SK-N-SH (cell line): ENCODE measurements at places on chromosomes 5 and 9.

- H3K4me1 ChIP-seq: no peaks in the 10 kb centered on the region
- no peaks in the 10 kb centered on the region for H3K36me3 ChIP-seq
- no peak overlapping the region for H3K27ac ChIP-seq
These were observed 35.9 kb upstream of the DMRT2 start for GRCh38 chr9:1014225-1014624.

GRCh38 chr5:19940192-19940591 is 47.8 kb downstream of the CDH18 start:
- no peaks in the 10 kb centered on the region for H3K36me3 ChIP-seq
- no peak for DNase-seq
- no peaks in the 10 kb centered on the region for H3K27me3 ChIP-seq
- no peak overlapping the region for H3K4me3 ChIP-seq
- no peaks in the 10 kb centered on the region; the same call in 1 of the 2 replicates for H3K4me1 ChIP-seq
- no peak overlapping the region for H3K27ac ChIP-seq

DNA sequence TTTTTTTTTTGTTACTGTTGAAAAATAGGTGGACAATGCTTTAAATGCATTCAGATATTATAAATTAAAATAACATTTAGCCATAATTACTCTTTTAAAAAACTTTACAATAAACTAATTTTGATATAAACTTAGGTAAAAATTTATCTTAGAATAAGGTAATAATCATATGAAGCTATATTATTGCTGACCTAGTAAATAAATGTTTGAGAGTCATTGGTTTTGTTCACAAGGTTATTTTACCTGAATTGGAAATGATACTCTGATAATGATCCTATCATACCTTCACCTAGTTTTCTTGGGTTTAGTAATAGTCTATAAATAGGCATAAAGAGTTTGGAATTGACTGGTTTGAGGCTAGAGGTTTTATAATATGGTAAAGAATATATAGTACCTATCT is 1076.4 kb upstream of the CDH6 start:
- DNase-seq: no peak
- H3K27ac ChIP-seq: no peak overlapping the region
- H3K36me3 ChIP-seq: no peaks in the 10 kb centered on the region
- no peaks in the 10 kb centered on the region for H3K27me3 ChIP-seq

- H3K4me3 ChIP-seq: no peak overlapping the region
- no peaks in the 10 kb centered on the region for H3K27me3 ChIP-seq
- DNase-seq: no peak
- no peaks in the 10 kb centered on the region for H3K36me3 ChIP-seq
- no peak overlapping the region for H3K27ac ChIP-seq
These were observed 478.9 kb upstream of the NMUR2 start for GRCh38 chr5:152884006-152884405.

GRCh38 chr9:133774799-133775198 is 36.6 kb upstream of the SARDH start:
- H3K27ac ChIP-seq: no peak overlapping the region
- H3K4me3 ChIP-seq: no peak overlapping the region
- no peak for DNase-seq
- H3K27me3 ChIP-seq: no peaks in the 10 kb centered on the region
- peaks cover 57% of the 10 kb centered on the region for H3K36me3 ChIP-seq

- no peaks in the 10 kb centered on the region for H3K36me3 ChIP-seq
- no peak overlapping the region for H3K27ac ChIP-seq
- H3K4me3 ChIP-seq: no peak overlapping the region
- H3K27me3 ChIP-seq: no peaks in the 10 kb centered on the region
- DNase-seq: no peak
These were observed 37.1 kb downstream of the FBXW11 start for GRCh38 chr5:171969288-171969880.

DNA sequence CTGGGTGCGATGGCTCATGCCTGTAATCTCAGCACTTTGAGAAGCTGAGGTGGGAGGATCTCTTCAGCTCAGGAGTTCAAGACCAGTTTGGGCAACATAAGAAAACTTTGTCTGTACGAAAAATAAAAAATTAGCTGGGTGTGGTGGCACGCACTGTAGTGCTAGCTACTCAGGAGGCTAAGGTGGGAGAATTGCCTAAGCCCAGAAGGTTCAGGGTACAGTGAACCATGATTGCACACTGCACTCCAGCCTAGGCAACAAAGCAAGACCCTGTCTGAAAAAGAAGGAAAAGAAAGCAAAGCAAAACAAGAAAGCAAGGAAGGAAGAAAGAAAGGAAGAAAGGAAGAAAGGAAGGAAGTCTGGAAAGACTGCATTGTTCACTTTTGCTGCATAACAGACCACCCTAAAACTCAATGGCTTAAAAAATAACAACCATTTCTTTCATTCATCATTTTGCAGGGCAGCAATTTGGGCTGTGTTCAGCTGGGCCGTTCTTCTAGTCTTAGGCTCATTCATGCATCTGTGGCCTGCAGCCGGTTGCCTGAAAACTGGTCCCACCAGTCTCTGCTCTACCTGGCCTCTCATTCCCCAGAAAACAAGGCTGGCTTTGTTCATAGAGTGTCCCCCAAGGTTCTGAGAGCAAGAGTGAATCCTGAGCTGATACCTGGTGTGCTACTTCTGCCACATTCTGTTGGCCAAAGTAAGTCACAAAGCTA is 82.4 kb upstream of the MIER3 start:
- no peak overlapping the region for H3K4me3 ChIP-seq
- no peaks in the 10 kb centered on the region for H3K4me1 ChIP-seq
- DNase-seq: no peak
- H3K27me3 ChIP-seq: no peaks in the 10 kb centered on the region

DNA sequence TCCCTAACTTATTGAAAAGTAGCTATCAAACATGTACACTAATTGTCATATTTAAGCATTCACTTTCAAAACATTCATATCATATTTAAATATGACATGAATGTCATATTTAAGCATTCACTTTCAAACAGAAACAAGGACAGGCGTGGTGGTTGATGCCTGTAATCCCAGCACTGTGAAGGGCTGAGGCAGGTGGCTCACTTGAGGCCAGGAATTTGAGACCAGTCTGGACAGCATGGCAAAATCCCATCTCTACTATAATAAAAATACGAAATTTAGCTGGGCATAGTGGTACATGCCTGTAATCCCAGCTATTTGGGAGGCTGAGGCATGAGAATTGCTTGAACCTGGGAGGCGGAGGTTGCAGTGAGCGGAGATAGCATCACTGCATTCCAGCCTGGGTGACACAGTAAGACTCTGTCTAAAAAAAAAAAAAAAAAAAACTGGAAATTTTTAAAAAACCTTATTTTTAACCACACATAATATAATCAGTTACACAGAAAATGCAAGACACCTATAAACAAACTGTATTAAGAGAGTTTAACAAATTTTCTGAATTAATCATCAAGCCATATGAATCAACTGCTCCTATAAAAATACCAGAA is 88.1 kb downstream of the LPAR1 start:
- H3K27ac ChIP-seq: no peak overlapping the region
- no peak overlapping the region for H3K4me3 ChIP-seq
- no peaks in the 10 kb centered on the region for H3K36me3 ChIP-seq
- H3K4me1 ChIP-seq: no peaks in the 10 kb centered on the region; the same call in 1 of the 2 replicates
- DNase-seq: no peak

DNA sequence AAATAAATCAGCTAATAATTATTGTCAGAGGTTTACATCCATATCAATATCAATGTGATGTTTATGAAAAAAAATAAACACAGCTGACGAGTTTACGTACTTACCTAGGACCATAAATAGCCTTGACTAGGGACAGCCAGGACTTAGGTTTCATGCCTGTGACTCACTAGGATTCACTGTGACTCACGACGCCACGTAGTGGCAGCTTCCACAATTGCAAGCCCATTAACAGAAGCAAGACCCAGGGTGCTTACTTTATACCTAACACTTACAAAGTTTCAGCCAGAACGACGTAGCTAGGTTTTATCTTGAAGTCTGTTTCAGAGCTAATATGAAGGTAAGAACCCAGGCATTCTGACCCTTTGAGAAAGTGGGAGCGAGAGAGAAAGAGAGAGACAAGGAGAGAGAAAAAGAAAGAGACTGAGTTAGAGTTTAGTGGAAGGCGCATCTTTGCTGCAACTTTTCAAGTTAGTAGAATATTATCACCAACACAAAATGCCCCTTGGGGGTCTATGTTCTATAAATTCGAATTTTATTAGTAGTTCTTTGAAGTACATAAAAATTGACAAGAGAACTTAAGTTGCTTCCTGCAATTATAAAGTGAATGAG is 191.2 kb downstream of the GNA14 start:
- H3K4me3 ChIP-seq: no peak overlapping the region
- no peaks in the 10 kb centered on the region for H3K27me3 ChIP-seq
- H3K36me3 ChIP-seq: no peaks in the 10 kb centered on the region
- DNase-seq: peak; percentile 76

DNA sequence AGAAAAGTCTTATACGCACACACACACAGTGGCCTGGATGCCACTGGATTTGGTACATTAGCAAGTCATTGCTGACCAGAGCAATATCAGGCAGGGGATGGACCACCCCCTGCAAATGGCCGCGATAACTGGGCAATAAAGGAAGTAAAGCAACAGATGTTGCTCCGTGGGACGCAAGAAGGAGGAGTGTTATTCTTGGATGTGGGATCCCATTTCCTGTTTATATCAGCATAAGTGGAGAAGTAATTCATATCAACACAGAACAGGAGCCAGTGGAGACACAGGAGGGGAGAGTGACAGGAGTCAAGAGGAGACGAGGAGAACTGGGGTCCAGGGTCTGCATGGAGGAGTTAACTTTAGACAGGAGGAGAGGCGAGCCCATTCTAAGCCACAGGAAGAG is 18.4 kb downstream of the RUFY1 start:
- H3K4me1 ChIP-seq: no peaks in the 10 kb centered on the region
- H3K27me3 ChIP-seq: no peaks in the 10 kb centered on the region
- H3K27ac ChIP-seq: no peak overlapping the region
- DNase-seq: no peak
- H3K4me3 ChIP-seq: no peak overlapping the region
- H3K36me3 ChIP-seq: peaks cover 60% of the 10 kb centered on the region
